ENCODE measurements at places on chromosomes 7 and 10.
A peak's percentile ranks its signal among the peaks of the same experiment; 100 is the strongest.

DNA sequence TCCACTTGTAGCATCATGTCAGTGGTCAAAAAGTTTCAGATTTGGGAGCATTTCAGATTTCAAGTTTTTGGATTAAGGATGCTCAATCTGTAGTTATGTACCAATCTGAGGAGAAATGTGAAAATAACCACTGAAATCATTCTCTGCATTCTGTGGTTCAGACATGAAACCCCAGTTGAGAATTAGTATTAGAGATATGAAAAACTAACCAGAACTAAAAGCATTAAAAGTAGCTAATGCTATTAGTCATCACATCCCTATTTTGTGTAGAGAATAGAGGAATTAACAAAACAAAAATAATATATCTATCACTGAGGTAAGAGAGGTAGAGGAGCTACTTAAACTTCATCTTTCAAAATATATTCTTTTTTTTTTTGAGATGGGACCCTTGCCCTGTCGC, 28.0 kb downstream of the MICU1 start:
- no peak for DNase-seq

DNA sequence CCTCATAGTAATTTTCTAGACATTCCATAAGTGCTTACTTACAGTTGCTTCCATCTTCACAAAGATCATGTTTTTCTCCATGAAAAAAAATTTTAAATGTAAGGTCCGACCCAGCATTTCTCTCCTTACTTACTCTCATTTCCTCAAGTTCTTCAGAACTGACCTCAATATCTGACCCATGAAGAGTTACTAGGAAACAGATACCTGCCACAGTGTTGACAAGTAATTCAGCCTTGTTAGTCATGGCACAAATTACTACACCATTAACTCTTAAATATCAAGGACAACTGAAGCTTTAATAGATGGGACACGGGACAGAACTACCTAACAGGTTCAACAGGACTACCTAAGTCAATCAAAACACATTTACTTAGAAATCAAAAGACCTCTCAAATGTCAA, 316.2 kb downstream of the POM121L12 start:
- DNase-seq = no peak

DNA sequence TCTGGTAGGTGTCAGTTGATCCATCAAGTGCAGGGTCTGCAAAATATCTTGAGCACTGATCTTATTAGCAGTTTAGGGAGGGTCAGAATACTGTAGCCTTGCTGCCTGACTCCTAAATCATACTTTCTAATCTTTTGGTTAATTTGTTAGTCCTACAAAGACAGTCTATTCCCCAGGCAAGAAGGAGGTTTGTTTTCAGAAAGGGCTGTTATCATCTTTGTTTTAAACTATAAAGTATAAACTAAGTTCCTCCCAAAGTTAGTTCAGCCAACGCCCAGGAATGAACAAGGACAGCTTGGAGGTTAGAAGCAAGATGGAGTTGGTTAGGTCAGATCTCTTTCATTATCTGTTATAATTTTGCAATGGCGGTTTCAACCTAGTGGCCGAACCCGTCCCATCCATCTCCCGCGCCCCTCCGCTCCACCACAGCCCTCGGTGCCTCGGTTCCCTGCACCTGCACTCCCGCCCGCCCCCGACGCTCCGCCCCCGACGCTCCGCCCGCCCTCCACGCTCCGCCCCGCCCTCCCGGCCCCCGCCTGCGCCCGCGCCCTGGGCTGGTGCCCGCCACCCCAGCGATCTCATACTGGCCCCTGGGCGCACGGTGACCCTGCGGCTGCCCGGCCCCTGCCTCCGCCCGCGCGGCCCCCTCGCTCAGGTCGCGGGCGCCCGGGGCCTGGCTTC, at the start of gene ADCK2:
Gene ADCK2 (plus strand): TSS at position 564 of the 681 bp plus-strand sequence. CDS start 386 bp downstream, outside the sequence.
- no peak for DNase-seq

DNA sequence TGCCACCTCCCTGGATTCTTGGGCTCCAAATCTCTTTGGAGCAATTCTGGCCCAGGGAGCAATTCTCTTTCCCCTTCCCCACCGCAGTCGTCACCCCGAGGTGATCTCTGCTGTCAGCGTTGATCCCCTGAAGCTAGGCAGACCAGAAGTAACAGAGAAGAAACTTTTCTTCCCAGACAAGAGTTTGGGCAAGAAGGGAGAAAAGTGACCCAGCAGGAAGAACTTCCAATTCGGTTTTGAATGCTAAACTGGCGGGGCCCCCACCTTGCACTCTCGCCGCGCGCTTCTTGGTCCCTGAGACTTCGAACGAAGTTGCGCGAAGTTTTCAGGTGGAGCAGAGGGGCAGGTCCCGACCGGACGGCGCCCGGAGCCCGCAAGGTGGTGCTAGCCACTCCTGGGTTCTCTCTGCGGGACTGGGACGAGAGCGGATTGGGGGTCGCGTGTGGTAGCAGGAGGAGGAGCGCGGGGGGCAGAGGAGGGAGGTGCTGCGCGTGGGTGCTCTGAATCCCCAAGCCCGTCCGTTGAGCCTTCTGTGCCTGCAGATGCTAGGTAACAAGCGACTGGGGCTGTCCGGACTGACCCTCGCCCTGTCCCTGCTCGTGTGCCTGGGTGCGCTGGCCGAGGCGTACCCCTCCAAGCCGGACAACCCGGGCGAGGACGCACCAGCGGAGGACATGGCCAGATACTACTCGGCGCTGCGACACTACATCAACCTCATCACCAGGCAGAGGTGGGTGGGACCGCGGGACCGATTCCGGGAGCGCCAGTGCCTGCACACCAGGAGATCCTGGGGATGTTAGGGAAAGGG, 913 bp downstream of the NPY start:
- no peak for DNase-seq

- no peak for DNase-seq
Measured at GRCh38 chr10:22683140-22683389, 31.3 kb downstream of the PIP4K2A start.

DNA sequence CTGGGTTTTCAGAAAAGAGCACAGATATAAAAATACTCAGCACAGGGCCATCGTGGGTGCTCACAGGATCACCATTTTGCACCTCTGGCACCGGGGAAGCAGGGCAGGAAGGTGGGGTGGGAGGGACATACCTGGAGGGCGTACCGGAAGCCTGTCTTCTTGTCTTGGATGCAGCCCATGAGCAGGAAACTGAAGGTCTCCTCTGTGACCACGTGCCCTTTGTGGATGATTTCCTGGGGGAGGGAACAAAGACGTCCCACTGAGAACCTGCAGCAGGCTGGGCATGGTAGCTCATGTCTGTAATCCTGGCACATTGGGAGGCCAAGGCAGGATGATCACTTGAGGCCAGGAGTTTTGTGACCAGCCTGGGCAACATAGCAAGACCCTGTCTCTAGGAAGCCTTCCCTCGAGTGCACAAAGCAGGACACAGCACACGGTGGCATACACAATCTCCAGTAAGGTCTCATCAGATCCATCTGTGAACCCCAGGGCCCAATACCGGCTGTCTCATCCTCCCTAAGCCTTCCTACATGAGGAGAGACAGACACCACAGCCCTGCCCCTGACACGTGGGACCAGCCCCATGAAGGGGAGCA, 9.5 kb downstream of the PTCD1 start:
- no peak for DNase-seq

GRCh38 chr7:115059321-115059720, 137.4 kb downstream of the MDFIC start:
- DNase-seq = peak; percentile 31

GRCh38 chr10:59271160-59271559, 91.2 kb downstream of the FAM13C start:
- no peak for DNase-seq

DNA sequence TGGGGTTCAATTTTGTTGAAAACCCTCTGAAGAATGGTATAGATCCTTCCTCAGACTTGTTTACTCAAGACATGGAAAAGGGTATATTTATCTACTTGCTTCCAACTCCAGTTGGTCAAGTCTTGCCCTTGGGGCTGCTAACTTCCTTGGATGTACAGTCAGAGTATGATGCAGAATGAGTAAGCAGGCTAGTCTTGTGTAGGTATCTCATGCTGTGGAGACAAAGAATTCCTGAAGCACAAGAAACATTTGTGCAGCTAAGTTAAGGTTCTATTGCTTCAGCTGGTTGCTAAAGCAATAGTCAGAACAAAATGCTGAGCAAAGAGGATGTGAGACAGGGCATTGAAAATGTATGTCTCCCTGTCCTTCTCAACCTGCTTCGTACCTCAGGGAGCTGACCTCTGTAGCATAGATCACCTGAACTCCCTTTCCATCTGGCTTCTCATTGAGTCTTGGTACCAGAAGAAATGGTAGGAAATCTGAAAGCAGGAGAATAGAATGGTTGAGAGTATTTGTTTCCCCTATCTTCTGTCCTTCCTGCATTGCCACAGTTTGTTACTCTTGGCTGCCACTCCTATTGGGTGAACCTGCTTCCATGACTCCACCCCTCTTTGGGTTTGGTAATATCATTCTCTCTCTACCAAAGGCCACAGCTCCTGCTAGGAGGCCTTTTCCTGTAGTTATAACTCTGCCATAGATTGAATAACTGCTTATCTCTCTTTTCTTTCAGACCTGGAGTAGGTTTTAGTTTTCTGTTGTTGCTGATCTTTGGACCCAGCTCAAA, 346.0 kb downstream of the PHF14 start:
- DNase-seq = no peak

- DNase-seq = no peak
Measured at GRCh38 chr7:15755061-15755460, 68.6 kb upstream of the MEOX2 start.

- no peak for DNase-seq
Measured at GRCh38 chr10:33174674-33175434, 159.6 kb downstream of the NRP1 start.

- no peak for DNase-seq
Measured at GRCh38 chr10:15859509-15859905, 800 bp downstream of the MINDY3 start.

DNA sequence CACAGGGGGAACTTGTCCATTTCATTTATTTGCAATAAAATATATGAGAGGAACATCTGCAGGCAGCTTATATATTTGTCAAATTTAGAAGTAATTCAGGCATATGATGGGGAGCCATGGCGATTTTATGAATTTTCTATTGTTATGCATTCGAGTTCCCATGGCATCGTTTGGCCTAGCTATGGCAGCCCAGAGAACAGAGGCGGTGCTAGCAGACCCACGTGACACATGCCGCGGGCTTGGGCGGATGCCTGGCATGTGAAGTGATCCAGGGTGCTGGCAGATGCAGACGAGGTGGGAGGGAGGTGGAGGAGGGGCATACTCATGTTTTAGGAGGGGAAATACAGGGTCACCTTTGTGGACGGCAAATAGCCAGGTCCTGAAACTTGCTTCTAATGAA, 560.0 kb upstream of the GALNT17 start:
- DNase-seq = no peak

DNA sequence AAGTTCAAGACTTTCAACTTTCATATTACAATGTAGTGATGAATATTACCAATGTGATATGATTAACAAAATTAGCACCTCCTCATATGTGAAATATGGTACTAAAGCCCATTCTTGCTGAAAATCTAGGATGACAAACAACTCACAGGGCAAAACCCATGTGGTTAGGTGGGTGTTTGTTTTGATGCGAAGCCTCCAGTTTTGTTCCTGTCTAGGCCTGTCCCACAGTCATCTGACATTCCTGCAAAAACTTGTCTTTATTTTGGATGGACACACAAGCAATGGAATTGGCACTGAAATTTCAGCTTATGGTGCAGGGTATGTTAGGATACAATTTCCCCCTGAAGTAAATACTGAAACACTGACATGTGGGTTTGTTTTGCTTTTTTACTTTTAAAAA, 95.3 kb downstream of the PARD3 start:
- DNase-seq = no peak

DNA sequence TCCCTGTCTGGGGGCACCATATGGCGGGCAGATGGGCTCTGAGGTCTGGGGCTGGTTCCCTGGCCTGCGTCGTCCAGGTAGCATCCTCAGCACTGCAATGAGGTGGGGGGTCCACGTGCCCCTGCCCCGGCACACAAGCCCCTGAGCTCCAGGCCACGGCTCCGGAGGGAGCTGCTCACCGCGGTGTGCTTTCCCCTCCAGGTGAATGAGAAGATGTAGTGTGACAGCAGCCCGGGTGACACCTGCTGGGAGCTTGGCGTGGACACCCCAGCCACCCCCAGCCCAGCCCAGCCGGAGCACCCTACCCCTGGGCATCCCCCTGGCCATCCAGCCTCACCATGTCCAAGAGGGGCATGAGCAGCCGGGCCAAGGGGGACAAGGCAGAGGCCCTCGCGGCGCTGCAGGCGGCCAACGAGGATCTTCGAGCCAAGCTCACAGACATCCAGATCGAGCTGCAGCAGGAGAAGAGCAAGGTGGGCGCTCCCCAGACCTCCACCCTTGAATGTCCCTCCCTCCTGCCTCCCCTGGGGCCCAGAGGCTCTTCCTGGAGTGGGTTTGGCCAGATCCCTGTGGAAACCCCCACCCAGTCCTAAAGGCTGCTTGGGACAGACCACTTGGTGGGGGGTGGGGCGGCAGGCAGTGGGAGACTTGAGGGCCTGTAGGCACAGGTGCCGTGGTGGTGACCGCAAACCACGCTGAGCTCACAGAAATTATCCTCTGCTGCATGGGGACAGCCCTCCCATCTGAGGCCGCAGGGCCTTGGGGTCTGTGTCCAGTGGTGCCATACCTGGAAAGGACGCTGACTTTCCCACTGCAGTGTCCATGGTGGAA, 38.9 kb downstream of the JAKMIP3 start:
- DNase-seq = no peak

GRCh38 chr10:70656489-70656888, 15.8 kb upstream of the ADAMTS14 start:
- peak; percentile 92 for DNase-seq

DNA sequence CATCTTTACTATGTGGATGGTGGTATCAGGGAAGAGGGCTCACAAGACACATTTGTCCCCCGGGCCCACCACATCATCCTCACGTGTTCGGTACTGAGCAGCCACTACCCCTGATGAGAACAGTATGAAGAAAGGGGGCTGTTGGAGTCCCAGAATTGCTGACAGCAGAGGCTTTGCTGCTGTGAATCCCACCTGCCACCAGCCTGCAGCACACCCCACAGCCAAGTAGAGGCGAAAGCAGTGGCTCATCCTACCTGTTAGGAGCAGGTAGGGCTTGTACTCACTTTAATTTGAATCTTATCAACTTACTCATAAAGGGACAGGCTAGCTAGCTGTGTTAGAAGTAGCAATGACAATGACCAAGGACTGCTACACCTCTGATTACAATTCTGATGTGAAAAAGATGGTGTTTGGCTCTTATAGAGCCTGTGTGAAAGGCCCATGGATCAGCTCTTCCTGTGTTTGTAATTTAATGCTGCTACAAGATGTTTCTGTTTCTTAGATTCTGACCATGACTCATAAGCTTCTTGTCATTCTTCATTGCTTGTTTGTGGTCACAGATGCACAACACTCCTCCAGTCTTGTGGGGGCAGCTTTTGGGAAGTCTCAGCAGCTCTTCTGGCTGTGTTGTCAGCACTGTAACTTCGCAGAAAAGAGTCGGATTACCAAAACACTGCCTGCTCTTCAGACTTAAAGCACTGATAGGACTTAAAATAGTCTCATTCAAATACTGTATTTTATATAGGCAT, 9.1 kb upstream of the CSGALNACT2 start:
- DNase-seq = peak; percentile 95

GRCh38 chr10:127736222-127736914, 617 bp upstream of the FOXI2 start:
- DNase-seq = no peak

GRCh38 chr10:77643795-77644468, 6.3 kb upstream of the KCNMA1 start:
- peak; percentile 81 for DNase-seq

- peak; percentile 79 for DNase-seq
Measured at GRCh38 chr7:150876817-150877526, 24.7 kb downstream of the AOC1 start.
